ENCODE measurements at places on chromosomes 4 and X. TPM values are rescaled to one million over a fixed set of nuclear protein-coding genes. Genes with fewer than 3 reads are reported as not detected.

Gene N4BP2
- total RNA-seq: 48.0 TPM

Gene CT45A2
- not detected for total RNA-seq

Gene AVPR2
- not detected for total RNA-seq

Gene CCSER1
- total RNA-seq: 0.77 TPM

Gene RIPPLY1
- total RNA-seq: not detected

Gene SPANXB1
- not detected for total RNA-seq

Gene GAB1
- total RNA-seq: 31.3 TPM

Gene NWD2
- not detected for total RNA-seq

DNA sequence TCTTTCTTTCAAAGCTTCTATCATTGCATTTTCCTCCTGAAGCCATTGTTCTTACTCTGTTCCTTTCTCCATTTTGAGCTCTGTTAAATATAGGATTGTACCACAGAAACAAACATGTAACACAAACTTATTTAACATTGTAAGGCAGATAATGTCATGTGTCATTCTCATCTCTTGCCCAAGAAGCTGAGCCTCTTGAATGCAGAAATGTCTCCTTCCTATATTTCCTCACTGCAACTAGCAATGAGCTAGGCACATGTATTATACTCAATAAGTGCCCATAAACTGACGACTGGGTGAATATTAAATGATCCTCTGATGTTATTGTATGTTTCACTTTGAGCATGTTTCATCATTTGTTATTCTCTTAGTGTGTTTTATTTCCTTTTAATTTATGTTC is 56.7 kb upstream of the SLC7A11 start:
- H3K27me3 ChIP-seq: no peaks in the 10 kb centered on the region
- H3K27ac ChIP-seq: no peak overlapping the region
- DNase-seq: no peak
- H3K4me1 ChIP-seq: peaks cover 4% of the 10 kb centered on the region
- no peak overlapping the region for H3K4me3 ChIP-seq

- H3K4me3 ChIP-seq: no peak overlapping the region
- DNase-seq: no peak
- no peaks in the 10 kb centered on the region for H3K27me3 ChIP-seq
- no peak overlapping the region for H3K27ac ChIP-seq
- no peaks in the 10 kb centered on the region for H3K4me1 ChIP-seq
Observed at GRCh38 chr4:167143018-167143417, 91.3 kb downstream of the SPOCK3 start.

DNA sequence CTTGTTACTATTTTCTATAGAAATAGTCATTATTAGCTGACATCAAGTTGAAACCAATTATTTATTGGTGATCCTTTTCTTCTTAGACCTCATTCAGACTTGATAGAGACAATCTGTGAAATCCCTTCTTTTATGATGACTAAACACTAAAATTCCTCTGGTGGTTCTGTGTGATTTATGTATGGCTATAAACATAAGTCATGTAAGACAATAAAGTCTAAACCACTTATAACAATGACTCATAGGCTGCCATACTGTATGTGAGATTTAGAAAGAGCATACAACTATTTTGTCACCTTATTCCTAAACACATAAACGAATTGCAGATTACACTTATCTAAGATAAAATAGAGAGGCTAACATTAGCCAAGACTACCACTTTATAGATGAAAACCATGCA is 101.1 kb upstream of the PRR32 start:
- H3K27ac ChIP-seq: no peak overlapping the region
- no peak for DNase-seq
- H3K4me3 ChIP-seq: no peak overlapping the region
- H3K27me3 ChIP-seq: no peaks in the 10 kb centered on the region
- no peaks in the 10 kb centered on the region for H3K4me1 ChIP-seq

- H3K4me3 ChIP-seq: no peak overlapping the region
- H3K27me3 ChIP-seq: no peaks in the 10 kb centered on the region
- H3K27ac ChIP-seq: no peak overlapping the region
- no peaks in the 10 kb centered on the region for H3K36me3 ChIP-seq
Observed at GRCh38 chrX:154696676-154697045, 43.3 kb upstream of the CTAG2 start.

DNA sequence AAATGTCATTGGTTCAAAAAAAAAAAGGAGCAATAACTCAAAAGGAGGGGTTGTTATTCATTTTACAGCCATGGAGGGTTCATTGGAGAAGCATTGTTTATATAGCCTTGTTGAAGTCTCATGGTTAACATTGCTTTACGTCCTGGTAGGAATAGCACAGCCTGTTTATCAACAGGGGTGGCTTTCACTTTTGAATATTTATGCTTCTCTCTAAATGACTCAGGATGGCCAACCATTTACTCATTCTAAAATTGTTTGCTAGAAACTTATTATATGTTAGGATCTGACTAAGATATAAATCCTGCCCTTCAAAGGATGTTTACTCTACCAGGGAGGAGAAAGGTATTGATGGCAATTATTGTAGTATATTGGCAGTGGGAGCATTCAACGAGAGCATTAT is 534.1 kb upstream of the GALNTL6 start:
- no peak for DNase-seq
- H3K27me3 ChIP-seq: no peaks in the 10 kb centered on the region
- peaks cover 4% of the 10 kb centered on the region for H3K4me1 ChIP-seq
- H3K36me3 ChIP-seq: no peaks in the 10 kb centered on the region
- no peak overlapping the region for H3K27ac ChIP-seq

DNA sequence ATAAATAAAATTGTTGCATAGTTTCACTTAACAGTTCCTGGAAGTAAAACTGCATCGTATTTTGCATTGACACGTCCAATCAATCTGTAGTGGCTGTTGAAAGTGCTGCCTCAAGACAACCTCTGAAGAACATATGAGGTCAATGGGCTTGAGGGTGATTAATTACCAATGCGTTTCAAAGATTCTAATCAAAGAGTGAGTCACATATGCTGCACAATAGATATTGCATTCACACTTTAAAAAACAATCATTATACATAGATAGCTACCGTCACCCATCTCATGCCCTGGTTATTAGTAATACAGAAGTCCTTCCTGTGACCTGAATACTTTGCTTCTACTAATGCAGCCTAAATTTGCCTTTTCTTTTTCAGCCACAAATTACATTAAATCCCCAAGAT is 743.3 kb upstream of the SLIT2 start:
- H3K27me3 ChIP-seq: no peaks in the 10 kb centered on the region
- DNase-seq: no peak
- H3K4me1 ChIP-seq: no peaks in the 10 kb centered on the region
- no peaks in the 10 kb centered on the region for H3K36me3 ChIP-seq
- H3K4me3 ChIP-seq: no peak overlapping the region

DNA sequence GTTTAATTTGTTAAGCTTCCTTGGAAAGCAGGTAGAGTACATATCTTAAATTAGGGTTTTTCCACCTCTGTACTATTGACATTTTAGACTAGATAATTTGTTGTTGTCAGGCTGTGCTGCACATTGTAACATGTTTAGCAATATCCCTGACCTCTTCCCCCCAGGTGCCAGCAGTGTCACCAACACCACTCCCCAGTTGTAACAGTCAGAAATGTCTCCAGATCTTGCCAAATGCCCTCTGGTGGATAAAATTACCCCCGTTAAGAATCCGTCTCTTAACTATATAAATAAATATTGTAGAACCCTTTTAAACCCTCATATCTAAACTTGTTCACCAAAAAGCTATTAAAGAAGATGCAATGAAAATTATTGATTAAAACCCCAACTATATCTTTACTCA is 161.5 kb downstream of the ARHGAP6 start:
- no peak overlapping the region for H3K27ac ChIP-seq
- no peaks in the 10 kb centered on the region for H3K27me3 ChIP-seq
- no peak overlapping the region for H3K4me3 ChIP-seq
- no peaks in the 10 kb centered on the region for H3K4me1 ChIP-seq
- no peaks in the 10 kb centered on the region for H3K36me3 ChIP-seq

DNA sequence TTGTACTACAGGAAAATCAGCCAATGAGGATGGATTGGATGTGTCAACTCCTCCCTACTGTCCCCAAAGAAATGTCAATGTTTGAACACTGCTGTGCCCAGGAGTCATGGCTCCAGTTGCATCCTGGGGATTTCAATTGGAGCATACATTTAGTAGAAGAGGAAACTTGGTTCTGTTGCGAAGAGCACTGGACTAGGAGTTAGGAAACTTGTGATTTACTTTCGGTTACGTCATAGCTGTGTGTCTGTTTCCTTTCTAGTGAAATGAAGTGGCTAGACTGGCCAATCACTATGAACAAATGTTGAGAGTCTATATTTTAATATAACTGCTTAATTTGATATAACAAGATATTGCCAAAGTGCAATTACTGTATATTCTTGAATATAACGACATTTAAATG is 35.2 kb downstream of the ARL9 start:
- no peaks in the 10 kb centered on the region for H3K4me1 ChIP-seq
- H3K4me3 ChIP-seq: no peak overlapping the region
- H3K27ac ChIP-seq: no peak overlapping the region
- no peaks in the 10 kb centered on the region for H3K36me3 ChIP-seq
- peaks cover 15% of the 10 kb centered on the region for H3K27me3 ChIP-seq

DNA sequence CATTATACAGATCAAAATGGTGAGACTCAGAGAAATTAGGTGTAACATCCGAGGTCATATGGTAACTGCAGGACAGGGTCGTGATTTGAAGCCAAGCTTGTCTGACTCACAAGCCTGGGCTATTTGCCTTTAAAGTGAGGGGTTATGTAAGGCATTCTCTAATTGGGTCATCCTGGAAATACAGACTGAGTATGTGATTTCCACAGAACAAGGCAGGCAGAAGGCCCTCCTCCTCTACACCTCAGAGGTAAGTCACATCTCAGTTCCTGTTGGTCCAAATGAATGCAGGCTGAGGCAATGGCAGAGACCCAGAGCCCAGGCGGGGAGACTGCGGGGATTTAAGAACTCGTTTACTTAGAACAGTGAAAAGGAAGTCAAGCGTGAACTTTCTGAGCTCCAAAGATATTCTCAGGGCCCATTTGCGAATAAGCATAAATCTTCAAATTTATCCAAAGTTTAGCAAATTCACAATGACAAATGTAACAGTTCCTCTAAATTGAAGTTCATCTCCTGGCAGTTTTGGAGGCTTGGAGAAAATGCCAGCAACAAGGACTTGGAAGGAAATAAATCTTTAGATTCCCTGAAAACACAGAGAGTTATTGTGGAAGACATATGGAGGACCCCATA is 153.3 kb downstream of the LDB2 start:
- H3K4me3 ChIP-seq: no peak overlapping the region
- no peaks in the 10 kb centered on the region for H3K27me3 ChIP-seq
- no peak overlapping the region for H3K27ac ChIP-seq

DNA sequence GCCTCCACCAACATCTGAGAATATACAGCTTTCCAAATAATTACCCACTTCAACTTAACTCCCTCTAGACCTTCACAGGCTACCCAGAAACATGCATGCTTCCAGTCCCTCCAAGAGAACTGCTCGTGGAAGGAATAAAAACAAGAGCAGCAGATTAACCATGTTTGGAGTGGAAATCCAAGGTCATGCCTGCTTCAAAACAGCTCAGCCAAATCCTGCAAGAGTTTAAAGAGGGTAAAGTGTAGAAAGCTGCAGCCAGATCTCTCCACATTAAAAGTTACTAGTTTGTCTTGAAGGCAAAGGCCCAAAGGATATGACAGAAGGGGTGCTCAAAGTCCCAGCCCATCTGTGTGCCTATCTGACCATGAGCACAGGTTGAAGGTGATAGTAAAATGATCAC is 139.3 kb downstream of the RNF150 start:
- no peak overlapping the region for H3K27ac ChIP-seq
- no peak overlapping the region for H3K4me3 ChIP-seq
- no peak for DNase-seq
- no peaks in the 10 kb centered on the region for H3K27me3 ChIP-seq
- no peaks in the 10 kb centered on the region for H3K4me1 ChIP-seq
- no peaks in the 10 kb centered on the region for H3K36me3 ChIP-seq

- peak; percentile 60 for DNase-seq
- peaks cover 5% of the 10 kb centered on the region for H3K4me1 ChIP-seq
- H3K4me3 ChIP-seq: no peak overlapping the region
- H3K27me3 ChIP-seq: no peaks in the 10 kb centered on the region
- no peaks in the 10 kb centered on the region for H3K36me3 ChIP-seq
- H3K27ac ChIP-seq: no peak overlapping the region
Observed at GRCh38 chr4:145956288-145956890, 17.8 kb upstream of the ZNF827 start.

DNA sequence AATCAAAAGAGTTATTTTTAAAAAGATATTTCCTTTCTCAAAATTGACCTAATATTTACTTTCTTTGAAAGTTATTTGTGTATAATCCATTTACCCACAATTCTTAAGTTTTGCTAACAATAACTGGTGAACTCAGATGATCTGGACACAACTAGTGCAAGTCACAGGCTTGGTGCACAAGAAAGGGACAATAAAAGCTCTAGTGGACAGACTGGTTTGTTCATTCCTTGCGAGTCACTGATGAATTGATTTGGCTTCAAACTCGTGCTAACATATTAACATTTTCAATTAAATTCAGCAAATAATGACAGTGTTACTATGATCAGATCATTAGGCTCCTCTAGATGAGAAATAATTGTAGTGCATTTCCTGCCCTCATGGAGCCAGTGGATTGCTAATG is 169.2 kb downstream of the BMPR1B start:
- no peaks in the 10 kb centered on the region for H3K27me3 ChIP-seq
- H3K36me3 ChIP-seq: no peaks in the 10 kb centered on the region
- no peak overlapping the region for H3K27ac ChIP-seq
- DNase-seq: no peak

Measured in neural progenitor cell (in vitro differentiated cells).